ENCODE measurements at places on chromosomes 16 and 17.
A peak's percentile ranks its signal among the peaks of the same experiment; 100 is the strongest.

DNA sequence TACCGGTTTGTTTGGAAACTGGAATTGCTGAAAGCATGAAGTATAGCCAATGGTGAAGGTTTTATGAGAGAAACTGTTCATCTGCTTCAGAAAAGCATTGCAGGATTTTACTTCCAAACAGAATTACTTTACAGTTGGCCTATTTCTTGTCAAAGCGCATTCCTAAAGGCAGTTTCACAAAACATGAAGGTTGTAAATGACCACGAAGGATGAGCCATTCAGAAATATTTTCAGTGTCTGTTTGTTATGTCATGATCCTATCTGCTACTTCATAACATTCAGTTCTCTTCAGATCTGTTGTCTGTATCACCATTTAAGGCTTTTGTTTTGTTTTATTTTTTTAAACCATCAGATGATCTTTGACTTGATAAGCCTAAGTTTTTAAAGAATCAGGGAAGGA is 45.7 kb downstream of the AATF start:
- DNase-seq = no peak

- no peak for DNase-seq
Measured at GRCh38 chr16:1084971-1085370, 11.1 kb downstream of the C1QTNF8 start.

DNA sequence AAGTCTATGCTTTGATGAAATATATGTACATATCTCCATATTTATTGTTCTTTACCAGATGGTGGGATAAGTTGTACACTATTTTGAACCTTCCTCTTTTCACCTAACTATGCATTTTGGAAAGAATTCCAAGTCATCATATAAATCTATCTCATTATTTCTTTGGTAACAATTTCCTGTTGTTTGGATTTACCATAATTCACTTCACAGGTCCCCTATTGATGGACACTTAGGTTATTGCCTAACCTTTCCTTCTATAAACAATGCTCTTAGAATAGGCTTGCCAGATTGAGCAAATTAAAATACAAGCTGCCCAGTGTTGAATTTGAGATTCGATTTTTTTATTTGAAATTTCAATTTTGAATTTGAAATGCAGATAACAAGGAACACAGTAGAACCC is 28.9 kb upstream of the DHX8 start:
- DNase-seq = no peak

DNA sequence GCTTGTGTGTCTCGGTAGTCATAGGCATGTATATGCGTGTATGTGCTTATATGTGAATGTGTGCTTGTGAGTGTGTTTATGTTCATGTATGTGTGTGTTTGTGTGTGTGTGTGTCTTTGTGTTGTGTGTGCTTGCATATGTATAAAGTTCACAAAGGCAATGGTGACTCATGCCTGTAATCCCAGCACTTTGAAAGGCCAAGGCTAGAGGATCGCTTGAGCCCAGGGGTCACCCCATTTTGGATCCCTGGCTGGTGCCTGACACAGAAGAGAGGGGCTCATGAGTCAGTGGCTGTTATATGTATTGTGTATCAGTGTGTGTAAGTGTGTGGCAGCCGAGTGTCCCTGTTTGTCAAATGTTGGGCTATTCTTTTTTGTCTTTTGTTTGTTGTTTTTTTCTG is 69.3 kb downstream of the ABCC1 start:
- DNase-seq = no peak

DNA sequence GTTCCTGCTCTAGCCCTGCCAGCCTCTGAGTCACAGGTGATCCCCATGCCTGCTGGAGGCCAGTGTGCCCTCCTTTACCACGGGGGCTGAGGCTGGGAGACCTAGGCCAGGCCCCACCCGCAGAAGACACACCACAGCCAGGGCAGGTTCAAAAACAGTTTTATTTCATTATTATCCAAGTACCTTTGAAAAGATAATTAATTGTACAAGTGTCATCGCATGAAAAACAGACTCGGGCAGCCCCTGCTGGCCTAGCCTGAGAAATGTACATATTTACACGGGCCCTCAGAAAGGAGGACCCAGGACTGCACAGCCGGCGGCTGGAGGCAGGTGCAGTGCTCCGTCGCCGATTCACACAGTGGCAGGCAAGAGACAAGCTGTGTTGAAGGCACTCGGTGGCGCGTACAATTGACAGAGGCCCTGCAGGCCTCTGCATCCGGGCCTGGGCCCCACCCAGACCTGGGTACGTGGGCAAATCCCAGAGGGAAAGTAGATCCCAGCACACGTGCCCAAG is 4.4 kb downstream of the PDIA2 start:
- peak; percentile 59 for DNase-seq

DNA sequence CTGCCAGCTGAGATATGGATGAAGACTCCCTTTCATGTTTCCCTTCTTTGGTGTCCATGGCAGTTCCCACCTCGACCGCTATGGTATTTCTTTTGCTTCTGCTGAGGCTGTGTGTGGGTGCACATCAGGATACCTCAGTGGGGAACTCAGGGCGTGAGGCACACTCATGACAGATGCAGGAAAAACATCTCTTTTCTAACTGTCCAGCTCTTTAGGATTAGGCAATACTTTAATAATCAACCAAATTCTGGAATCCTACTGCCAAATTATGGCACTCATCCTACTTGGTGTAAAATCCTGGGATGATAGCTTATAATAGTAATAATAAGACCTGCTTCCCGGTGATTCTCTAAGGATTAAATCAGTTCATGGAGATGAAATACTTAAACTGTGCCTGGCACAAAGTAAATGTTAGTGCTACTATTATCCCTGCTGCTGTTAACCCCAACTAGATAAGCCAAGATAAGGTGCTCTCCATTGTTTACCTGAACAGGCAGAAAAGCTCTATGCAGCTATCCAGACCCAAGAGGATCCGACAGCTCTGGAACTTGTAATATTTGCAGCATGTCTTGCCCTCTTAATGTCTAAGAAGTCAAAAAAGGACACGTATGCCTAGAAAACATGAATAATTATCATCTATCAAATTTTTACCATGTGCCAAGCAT is 543.3 kb downstream of the WWOX start:
- DNase-seq = no peak

GRCh38 chr17:48871551-48872351 is 20.8 kb upstream of the ATP5MC1 start:
- no peak for DNase-seq

Data from NCI-H2171 treated with DMSO at 0.1 percent for 48 hours (cell line).